ENCODE measurements at places on chromosomes 2 and 18.

GRCh38 chr18:9296233-9297006, 38.2 kb upstream of the TWSG1 start:
- no peak for DNase-seq

GRCh38 chr2:175606010-175606841, 395.8 kb downstream of the LNPK start:
- DNase-seq, result no peak

DNA sequence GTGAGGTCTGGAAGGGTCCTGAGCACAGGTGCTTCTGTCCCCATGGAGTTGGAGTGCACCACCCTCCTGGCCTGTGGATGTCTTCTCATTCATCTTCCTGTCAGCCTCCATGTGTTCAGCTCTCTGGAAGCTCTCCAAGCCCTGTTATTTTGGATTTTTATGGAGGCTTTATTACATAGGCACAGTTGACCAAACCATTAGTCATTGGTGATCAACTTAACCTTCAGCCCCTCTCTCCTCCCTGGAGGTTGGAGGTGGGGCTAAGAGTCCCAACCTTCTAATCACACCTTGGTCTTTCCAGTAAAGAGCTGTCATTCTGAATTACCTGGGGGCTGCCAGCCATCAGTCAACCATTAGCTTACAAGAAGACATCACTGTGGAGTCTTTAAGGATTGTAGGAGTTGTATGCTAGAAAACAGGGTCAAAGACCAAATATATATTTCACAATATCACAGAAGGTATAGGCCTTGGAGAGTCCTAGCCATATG, 7.5 kb upstream of the MCFD2 start:
- no peak for DNase-seq

DNA sequence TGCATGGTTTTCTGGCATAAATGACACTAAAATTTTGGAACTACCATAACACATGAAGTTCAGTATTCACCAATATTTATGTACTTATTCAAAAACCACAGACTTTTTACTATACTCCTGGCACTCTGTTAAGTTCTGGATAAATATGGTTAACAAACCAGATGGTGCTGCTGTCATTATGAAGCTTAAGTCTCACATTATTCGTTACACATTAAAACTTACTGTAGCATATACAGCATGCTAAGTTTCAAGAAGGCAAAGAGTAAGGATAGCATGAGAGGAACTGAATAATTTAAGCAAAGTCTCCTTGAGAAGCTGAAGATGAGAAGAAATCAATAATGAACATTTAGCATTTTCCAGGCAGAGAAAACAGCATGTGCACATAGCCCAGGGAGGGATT, 929.5 kb downstream of the NRXN1 start:
- no peak for DNase-seq

DNA sequence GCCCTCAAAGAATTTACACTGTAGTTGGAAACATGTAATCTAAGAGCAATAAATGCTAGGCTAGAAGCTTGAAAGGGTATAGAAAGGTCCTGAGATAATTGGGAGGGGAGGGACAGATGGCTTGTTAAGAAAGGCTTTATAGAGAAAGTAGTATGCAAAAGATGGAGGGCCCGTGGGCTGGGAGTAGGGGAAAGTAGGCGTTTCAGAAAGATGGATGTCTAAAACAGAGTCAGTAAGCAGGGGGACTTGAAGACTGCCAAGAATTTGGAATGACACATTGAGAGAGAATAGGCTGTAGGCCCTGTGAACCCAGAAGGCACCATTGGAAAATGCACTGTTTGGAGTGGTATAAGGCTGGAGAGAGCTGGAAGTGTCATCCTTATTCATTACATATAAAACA, 822 bp downstream of the PSMG2 start:
- DNase-seq, result no peak

- no peak for DNase-seq
These were observed 12.0 kb upstream of the HAAO start for GRCh38 chr2:42804338-42804737.

Data from activated naive CD4-positive, alpha-beta T cell (primary cell).